A549 treated with ZK216348 at 1 μM for 4 hours (cell line): ENCODE measurements at places on chromosomes 6 and 20. TPM values are rescaled to one million over a fixed set of nuclear protein-coding genes. Genes with fewer than 3 reads are reported as not detected.

RPS18 gene
- 2,468 to 2,870 TPM (median 2,583 TPM) in 5 replicates for total RNA-seq

EZR gene
- total RNA-seq = 324 to 388 TPM (median 375 TPM) in 5 replicates

TRERF1 gene
- total RNA-seq = 4.0 to 8.4 TPM (median 7.0 TPM) in 5 replicates

KIF6 gene
- total RNA-seq = 0.11 to 0.45 TPM (median 0.13 TPM) in 4 of 5 replicates, not detected in the other

PPP1R3G gene
- 1.2 to 2.2 TPM (median 1.6 TPM) in 5 replicates for total RNA-seq

TMEM200A gene
- 0.04 to 0.08 TPM (median 0.07 TPM) in 3 of 5 replicates, not detected in the others for total RNA-seq

ISM1 gene
- 0.12 to 0.39 TPM (median 0.20 TPM) in 5 replicates for total RNA-seq

SLC17A1 gene
- 0.14 TPM in 1 of 5 replicates, not detected in the others for total RNA-seq

SLC17A2 gene
- total RNA-seq = not detected in 5 replicates

TRPC4AP gene
- 41.9 to 62.4 TPM (median 61.0 TPM) in 5 replicates for total RNA-seq

ULBP2 gene
- 3.3 to 4.3 TPM (median 3.9 TPM) in 5 replicates for total RNA-seq

KCNK15 gene
- total RNA-seq = 0.33 to 0.64 TPM (median 0.56 TPM) in 5 replicates

TP53TG5 gene
- total RNA-seq = not detected in 5 replicates

SAMD10 gene
- not detected in 5 replicates for total RNA-seq

IMPG1 gene
- not detected in 5 replicates for total RNA-seq

NDUFAF5 gene
- 30.8 to 40.1 TPM (median 32.6 TPM) in 5 replicates for total RNA-seq

TMEM217 gene
- 0.19 to 1.5 TPM (median 0.76 TPM) in 5 replicates for total RNA-seq

PRR18 gene
- 0.09 to 0.54 TPM (median 0.21 TPM) in 4 of 5 replicates, not detected in the other for total RNA-seq

XKR7 gene
- 0.02 to 0.03 TPM in 2 of 5 replicates, not detected in the others for total RNA-seq

RIPOR2 gene
- 0.13 to 0.31 TPM (median 0.25 TPM) in 5 replicates for total RNA-seq

MRPL14 gene
- 54.6 to 77.9 TPM (median 66.5 TPM) in 5 replicates for total RNA-seq

KHDC1L gene
- total RNA-seq = 0.32 to 0.36 TPM in 2 of 5 replicates, not detected in the others

C20orf144 gene
- 0.08 to 0.19 TPM in 2 of 5 replicates, not detected in the others for total RNA-seq

DDO gene
- total RNA-seq = 0.07 to 0.38 TPM in 2 of 5 replicates, not detected in the others

GSTA2 gene
- total RNA-seq = 0.21 to 0.24 TPM in 2 of 5 replicates, not detected in the others

LRRC1 gene
- total RNA-seq = 4.6 to 7.0 TPM (median 5.9 TPM) in 5 replicates

PTPRA gene
- total RNA-seq = 31.9 to 43.1 TPM (median 39.8 TPM) in 5 replicates

CNBD2 gene
- total RNA-seq = 3.7 to 7.7 TPM (median 5.7 TPM) in 5 replicates

NKX2-4 gene
- total RNA-seq = not detected in 5 replicates

DNMT3B gene
- total RNA-seq = 3.3 to 5.2 TPM (median 4.4 TPM) in 5 replicates

ZCCHC3 gene
- 17.4 to 24.5 TPM (median 21.9 TPM) in 5 replicates for total RNA-seq

POU5F1 gene
- total RNA-seq = 7.3 to 11.6 TPM (median 9.2 TPM) in 5 replicates

CLVS2 gene
- total RNA-seq = 0.02 to 0.23 TPM (median 0.13 TPM) in 5 replicates

SAMD3 gene
- not detected in 5 replicates for total RNA-seq

JARID2 gene
- 8.4 to 13.6 TPM (median 10.9 TPM) in 5 replicates for total RNA-seq

PACRG gene
- total RNA-seq = not detected in 5 replicates

MACROD2 gene
- total RNA-seq = 0.26 to 1.4 TPM (median 0.74 TPM) in 5 replicates

RIPOR3 gene
- total RNA-seq = 0.06 to 0.08 TPM in 2 of 5 replicates, not detected in the others

MYCT1 gene
- total RNA-seq = 0.05 to 0.11 TPM (median 0.08 TPM) in 4 of 5 replicates, not detected in the other
